Right ventricle myocardium superior (tissue), 1 donor: ENCODE measurements at places on chromosomes 1 and 21.
A peak's percentile ranks its signal among the peaks of the same experiment; 100 is the strongest.

- no peak for DNase-seq
Measured at GRCh38 chr1:64392109-64392508, 77.8 kb upstream of the CACHD1 start.

DNA sequence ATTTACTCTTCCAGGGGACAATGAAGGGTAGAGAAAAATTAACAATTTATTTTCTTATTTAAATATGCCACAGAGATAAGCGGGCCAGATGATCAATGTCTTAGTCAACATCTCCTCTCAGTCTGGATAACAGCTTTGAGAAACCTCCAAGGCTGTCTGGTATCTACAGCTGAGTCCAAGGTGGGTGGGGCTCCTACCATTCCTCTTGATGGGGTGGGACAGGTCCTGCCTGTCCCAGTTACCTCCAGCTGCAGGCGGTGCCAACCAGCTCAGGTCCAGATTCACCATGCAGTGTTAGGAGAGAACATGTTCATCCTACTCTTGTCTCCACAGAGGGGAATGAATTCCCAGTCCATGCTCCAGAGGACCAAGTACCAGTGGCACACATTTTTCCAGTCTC, 21.1 kb downstream of the CSMD2 start:
- no peak for DNase-seq

- DNase-seq = no peak
Measured at GRCh38 chr1:161229896-161230295, 4.0 kb downstream of the TOMM40L start.

- DNase-seq = no peak
Measured at GRCh38 chr1:73500154-73500553, 697.8 kb downstream of the LRRIQ3 start.

DNA sequence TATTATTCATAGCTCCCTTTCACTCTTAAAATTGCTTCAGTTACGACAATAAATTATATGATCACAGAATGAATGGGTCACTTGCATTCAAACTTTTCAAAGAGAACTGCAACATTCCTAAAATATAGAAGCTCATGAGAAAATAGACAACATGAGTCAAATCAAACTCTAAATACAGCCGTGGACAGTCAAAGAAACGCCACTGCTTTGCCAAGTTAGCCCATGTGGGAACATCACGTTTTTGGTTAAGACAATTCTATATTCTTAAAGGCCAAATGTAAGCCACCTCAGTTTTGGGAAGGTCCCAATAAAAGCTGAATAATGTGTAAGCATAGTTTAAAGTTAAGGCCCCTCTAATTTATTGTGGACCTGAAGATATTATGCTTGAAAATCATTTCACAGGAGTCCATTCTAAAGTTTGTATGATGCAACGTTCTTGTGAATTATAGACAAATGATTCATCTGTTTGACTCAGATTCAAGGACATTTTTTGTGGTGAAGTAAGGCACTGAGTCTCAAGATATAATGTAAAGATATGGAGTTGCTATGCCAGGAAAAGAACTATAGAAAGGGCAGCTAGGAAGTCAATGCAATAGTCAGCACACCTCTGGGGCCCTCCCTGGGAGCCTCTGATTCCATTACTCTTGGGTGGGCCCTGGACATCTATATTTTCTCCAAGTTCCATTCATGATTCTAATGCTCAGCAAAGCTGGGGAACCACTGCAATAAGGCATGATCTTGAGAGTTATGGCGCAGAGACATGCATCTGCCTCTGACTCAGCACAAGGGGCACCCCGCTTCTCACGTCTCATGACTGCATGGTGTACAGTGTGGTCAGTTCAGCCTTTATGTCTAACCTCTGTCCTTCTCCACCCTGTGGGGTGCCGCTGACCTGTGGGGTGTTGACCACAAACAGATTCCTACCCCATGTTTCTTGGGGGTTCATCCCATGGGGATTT, 33.9 kb downstream of the ETS2 start:
- DNase-seq = no peak

DNA sequence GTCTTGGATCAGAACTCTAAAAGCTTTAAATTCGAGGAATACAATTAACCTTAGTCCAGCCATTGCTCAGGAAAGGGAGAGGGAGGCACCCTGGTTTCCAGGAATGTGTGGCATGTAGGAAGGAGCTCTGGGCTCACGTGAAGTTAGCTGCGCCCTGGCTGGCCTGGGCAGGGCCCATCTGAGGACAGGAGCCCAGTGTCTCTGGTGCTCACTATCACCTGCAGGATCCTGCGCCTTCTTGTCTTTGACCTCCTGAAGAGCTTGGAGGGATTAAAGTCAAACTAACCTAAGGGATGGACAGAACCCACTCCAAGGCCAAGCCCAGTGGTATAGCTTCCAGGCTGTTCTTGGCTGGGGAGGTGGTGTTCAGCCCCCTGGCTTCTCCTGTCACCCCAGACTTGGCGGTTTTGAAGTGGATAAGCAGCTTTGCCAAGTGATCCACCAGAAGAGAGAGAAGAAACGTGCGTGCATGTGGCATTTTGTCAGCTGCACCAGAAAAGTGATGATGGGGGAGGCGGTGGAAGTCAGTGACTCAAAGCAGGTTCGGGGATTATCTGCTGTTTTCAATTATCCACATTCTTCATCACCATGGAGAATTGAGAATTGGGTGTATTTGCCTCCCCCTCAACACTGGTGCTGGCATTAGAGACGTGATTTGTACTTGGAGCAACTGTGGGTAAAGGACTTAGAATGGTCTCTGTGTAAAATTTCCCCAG, 11.9 kb upstream of the KCNN3 start:
- DNase-seq = no peak

- no peak for DNase-seq
Measured at GRCh38 chr1:229033480-229033879, 237.4 kb upstream of the RAB4A start.

DNA sequence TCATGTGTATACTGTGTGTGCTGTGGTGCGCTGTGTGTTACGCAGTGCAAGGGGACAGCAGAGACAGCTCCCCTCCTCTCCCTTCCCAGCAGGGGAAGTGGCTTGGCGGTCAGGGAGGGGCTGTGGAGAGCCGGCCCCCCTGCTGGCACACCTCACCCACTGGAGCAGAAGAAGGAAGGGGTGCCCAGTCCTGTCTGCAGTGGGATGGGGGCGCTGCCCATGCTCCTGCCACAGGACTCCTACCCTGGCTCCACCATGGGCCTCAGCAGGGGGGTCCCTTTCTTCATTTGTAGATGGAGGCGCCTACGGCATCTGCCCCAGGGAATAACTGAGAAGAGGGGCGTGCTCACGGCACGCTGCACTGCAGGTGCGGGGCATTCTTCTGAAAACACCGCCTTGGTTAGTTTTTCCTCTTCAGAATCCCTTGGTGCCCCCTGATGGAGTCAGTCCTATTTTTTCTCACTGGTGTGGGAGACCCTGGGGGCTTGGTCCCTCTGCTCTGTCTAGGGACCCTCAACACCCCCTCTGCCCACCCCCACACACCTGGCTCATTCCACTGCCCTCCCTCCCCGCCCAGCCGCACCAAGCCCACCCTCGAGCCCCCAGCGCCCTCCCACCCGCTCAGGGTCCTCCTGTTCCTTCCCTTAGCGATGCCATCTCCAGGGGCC, 13.8 kb upstream of the LDLRAP1 start:
- no peak for DNase-seq

DNA sequence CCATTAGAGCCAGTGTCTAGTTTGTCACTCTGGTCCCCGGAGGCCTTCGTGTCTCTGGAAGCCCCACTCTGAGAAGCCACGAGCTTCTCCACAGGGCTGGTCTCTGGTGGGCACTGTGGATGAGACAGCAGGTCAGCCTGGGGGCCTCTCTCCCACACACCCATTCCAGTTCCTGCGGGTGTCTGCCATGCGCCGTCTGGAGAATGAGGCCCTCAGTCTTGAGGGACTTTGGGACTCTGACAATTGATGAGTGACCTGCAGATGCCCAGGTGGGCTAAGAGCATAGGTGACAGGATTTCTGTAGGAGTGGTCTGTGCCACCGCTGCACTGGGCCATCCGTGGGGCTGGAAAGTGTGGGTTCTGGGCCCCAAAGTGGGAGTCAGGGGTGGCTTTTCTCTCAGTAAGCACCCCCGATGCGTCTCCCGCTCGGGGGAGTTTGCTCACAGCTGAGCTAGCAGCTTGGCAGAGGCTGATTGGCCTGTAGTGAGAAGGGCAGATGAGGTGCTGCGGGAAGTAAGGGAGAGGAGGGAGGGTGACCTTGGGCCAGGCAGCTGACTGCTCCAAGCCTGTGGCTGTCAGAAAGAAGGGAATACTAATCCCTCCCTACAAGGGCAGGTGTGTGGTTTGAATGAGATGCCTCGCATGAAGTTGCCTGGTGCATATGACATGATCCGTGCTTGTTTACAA, 26.4 kb downstream of the LHX4 start:
- no peak for DNase-seq

DNA sequence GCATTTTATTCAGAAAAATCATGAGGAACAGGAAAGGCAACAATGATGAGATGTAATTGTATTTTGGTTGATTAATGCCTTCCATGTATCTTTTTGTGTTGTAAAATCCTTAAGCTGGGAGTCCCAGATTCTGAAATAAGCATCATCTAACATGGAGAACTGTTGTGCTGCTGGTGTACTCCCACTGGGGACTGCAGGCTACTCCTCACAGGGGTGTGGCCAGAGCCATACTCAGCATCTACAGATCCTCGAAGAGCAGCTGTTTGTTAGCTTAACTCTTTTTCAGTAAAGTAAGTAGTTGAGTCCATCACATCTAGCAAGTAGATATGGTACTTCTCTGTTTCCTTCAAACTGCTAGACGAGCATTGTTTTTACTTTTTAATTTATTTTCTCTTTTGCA, 358.0 kb downstream of the BRINP3 start:
- DNase-seq = no peak

- DNase-seq = peak; percentile 67
Measured at GRCh38 chr1:31617916-31618746, 642 bp downstream of the HCRTR1 start.
